Sigmoid colon (tissue), 7 donors: ENCODE measurements at places on chromosomes 3 and 15. TPM values are rescaled to one million over a fixed set of nuclear protein-coding genes. Genes with fewer than 3 reads are reported as not detected.

Gene CPNE4
- 0.33 TPM for total RNA-seq

Gene CYP1A2
- total RNA-seq = not detected

Gene ZNF660
- 4.9 TPM for total RNA-seq

Gene CCR5
- 2.0 TPM for total RNA-seq

Gene LYZL4
- not detected for total RNA-seq

Gene GOLGA6D
- total RNA-seq = not detected

Gene MESD
- total RNA-seq = 16.8 TPM

DNA sequence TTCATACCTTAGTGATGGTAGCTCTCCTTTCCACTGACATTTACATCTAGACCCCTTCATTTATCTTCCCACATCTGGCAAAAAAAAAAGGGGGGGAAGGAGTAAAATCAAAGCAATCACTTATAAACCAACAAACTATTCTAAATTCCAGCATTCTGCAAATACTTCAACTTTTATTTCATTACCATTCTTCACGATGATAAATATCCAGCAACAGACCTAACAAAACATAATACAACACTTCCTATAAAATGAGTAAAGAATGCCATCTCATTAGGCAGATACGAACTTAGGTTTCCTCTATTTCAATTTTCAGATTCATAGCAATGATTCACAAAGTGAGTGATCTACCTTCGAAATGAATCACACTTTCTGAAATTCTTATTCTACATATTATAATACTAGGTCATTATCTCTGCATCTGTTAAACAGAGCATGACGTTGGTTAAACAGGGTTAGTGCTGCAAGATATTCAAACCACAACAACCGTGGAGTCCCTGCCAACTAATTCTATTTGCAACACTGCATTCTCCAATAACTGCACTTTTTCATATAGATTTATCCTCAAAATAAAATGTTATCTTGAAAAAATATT lies at the start of gene LRRFIP2:
Gene LRRFIP2 (minus strand): TSS at position 51 of the 595 bp plus-strand sequence. CDS start 25,599 bp downstream, outside the sequence.
- no peaks in the 10 kb centered on the region for H3K27me3 ChIP-seq
- DNase-seq = no peak
- peak within 1 kb of the TSS; percentile 86 for H3K4me3 ChIP-seq
- peak within 1 kb of the TSS; percentile 97 for H3K27ac ChIP-seq
- peaks cover 60% of the 10 kb centered on the region for H3K4me1 ChIP-seq
- peaks cover 4% of the 10 kb centered on the region for H3K36me3 ChIP-seq

- H3K27me3 ChIP-seq = no peaks in the 10 kb centered on the region
- no peak overlapping the region for H3K4me3 ChIP-seq
- peaks cover 10% of the 10 kb centered on the region for H3K4me1 ChIP-seq
- H3K27ac ChIP-seq = no peak overlapping the region
Observed at GRCh38 chr3:53282581-53282980, 26.8 kb upstream of the TKT start.

DNA sequence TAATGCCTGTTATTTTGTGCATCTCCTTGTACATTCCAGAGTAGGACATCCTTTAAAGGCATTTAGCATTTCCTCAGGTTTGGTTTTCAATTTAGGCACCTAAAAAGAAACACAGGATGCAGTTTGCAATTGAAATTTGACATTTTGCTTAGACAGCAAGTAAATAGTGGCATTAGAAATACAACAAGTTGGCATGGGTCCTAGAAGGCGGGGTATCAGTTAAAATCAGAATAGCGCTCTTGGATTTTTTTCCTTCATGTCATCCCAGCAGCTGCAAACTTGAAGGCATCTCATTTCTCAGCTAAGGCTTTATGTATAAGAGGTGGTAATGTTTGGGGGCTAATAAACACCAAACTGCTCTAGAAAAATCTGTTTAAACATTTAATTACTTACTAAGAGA lies 47.5 kb upstream of the SKOR1 start:
- H3K27ac ChIP-seq = no peak overlapping the region
- no peaks in the 10 kb centered on the region for H3K4me1 ChIP-seq
- no peak for DNase-seq
- H3K4me3 ChIP-seq = no peak overlapping the region
- H3K27me3 ChIP-seq = no peaks in the 10 kb centered on the region
- no peaks in the 10 kb centered on the region for H3K36me3 ChIP-seq

DNA sequence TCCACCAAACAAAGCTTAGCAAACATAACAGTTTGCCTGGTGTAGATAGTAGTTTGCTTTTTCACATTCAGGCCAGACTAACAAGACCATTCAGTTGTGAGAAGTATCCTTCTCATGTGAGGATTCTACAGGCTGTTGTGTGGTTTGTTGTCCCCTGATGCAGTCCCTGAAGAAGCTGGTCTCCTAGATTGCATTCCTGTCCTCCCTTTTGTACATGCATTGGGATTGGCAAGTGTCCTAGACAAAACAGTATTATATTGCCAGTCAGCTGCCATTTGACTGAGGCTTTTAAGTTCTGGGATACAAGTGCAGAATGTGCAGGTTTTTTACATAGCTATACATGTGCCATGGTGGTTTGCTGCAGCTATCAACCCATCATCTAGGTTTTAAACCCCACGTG lies 362.0 kb upstream of the IL12A start:
- no peak overlapping the region for H3K4me3 ChIP-seq
- DNase-seq = no peak
- H3K27me3 ChIP-seq = no peaks in the 10 kb centered on the region
- H3K4me1 ChIP-seq = peaks cover 8% of the 10 kb centered on the region
- no peaks in the 10 kb centered on the region for H3K36me3 ChIP-seq
- no peak overlapping the region for H3K27ac ChIP-seq

- H3K4me1 ChIP-seq = no peaks in the 10 kb centered on the region
- no peaks in the 10 kb centered on the region for H3K36me3 ChIP-seq
- no peak overlapping the region for H3K4me3 ChIP-seq
- H3K27ac ChIP-seq = no peak overlapping the region
- DNase-seq = no peak
Observed at GRCh38 chr15:74504418-74504817, 36.6 kb upstream of the ARID3B start.

DNA sequence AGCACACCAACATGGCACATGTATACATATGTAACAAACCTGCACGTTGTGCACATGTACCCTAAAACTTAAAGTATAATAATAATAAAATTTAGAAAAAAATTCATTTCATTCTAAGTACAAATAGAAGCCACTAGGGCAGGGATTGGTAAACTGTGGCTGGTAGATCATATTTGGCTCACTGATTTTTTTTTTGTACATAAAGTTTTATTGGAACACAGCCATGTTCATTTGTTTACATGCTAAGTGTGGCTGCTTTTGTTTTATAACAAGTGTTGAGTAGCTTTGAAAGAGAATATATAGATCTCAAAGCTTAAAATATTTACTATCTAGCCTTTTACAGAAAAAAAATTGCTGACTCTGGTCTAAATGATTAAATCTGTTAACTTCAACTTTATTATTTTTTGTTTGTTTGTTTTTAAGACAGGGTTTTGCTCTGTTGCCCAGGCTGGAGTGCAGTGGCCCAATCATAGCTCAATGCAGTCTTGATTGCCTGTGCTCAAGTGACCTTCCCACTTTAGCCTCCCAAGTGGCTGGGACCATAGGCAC lies 32.8 kb downstream of the SLC30A4 start:
- H3K4me1 ChIP-seq = no peaks in the 10 kb centered on the region
- H3K4me3 ChIP-seq = no peak overlapping the region
- no peaks in the 10 kb centered on the region for H3K27me3 ChIP-seq
- peaks cover 18% of the 10 kb centered on the region for H3K36me3 ChIP-seq
- no peak overlapping the region for H3K27ac ChIP-seq

DNA sequence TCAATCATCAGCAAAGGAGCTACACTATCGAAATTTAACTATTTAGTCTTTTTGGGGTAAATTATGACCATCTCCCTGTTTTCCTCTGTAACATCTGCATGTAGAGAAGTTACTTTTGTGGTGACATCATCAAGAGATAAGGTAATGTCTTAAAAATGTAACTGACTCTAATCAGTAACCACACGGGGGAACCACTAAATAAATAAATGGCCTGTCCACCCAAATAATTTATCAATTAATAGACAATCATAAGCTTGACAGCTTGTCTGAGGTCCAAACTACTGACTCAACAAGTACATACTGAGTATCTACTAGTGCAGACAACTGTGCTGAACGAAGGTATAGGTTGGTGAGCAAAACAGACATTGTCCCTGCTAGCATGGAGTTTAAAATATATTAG lies 219.3 kb downstream of the SLC9A9 start:
- H3K27ac ChIP-seq = no peak overlapping the region
- no peaks in the 10 kb centered on the region for H3K4me1 ChIP-seq
- H3K4me3 ChIP-seq = no peak overlapping the region
- no peak for DNase-seq
- no peaks in the 10 kb centered on the region for H3K27me3 ChIP-seq

DNA sequence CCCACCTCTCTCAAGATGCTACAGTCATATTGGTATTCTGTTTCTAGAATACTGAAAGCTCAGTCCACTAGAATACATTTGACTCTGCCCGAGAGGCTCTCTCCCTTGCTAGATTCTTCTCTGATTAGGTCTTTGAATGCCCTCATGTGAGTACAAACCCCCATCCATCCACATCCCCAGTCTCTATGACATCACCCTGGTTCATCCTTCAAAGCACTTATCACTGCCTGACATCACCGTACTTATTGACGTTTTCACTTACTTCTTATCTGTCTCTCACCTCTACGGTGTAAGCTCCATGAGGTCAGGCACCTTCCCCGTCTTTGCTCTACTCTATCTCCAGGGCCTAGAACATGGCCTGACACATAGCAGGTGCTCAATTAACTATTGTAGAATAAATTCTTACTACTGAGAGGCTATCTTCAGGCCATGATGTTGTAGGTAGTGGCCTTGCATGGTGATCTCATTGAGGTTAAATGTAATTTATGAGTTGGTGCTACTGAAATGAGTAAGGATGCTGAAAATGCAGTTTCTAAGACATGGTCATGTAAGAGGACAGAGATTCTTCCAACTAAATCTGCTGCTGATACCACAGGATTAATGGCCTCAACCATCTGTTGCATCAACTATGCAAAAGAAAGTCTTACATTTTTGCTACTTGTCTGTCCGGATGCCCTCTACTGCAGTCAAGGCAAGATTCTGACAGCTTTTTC lies 26.8 kb downstream of the EOGT start:
- DNase-seq = no peak
- H3K4me1 ChIP-seq = no peaks in the 10 kb centered on the region

- DNase-seq = no peak
- H3K27ac ChIP-seq = no peak overlapping the region
- H3K4me3 ChIP-seq = no peak overlapping the region
Observed at GRCh38 chr3:153853163-153853562, 268.0 kb upstream of the ARHGEF26 start.

DNA sequence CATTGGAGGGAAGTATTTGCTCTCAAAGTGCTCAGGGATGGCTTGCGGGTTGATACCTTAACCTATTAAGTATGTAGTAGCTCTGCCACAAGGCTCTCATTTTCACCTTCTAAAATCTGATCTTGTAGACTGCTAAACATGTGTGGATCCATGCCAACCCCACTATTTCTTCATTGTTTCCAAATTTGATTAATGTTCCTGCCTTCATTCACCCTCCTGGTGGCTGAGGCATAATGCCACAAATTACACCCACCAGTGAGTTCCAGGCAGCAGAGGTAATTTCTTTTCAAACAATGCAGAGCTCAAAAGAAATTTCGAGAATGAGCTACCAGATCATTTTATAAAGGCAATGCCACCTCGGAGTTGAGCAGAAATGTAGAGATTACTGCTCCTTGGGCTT lies 71.0 kb downstream of the EDEM1 start:
- no peaks in the 10 kb centered on the region for H3K4me1 ChIP-seq
- H3K27me3 ChIP-seq = no peaks in the 10 kb centered on the region
- no peak overlapping the region for H3K27ac ChIP-seq
- H3K36me3 ChIP-seq = no peaks in the 10 kb centered on the region
- H3K4me3 ChIP-seq = no peak overlapping the region
- DNase-seq = no peak

DNA sequence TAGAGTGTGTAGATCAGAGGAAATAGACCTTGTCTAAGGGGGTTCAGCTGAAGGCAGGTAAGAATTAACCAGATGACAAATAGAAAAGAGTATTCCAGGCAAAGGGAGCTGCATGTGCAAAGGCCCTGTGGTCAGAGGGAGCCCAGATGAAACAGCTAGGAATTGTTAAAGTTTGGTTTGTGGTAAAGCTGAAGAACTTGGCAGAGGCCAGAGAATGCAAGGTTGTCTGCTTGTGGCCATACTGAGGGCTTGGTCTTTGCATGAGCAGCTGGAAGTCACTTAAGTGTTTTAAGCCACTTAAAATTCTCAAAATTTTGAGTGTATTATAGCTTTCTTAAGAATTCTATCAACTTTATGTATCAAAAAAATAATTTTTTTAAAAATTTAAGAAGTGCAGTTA lies 116.5 kb downstream of the NEK10 start:
- H3K36me3 ChIP-seq = no peaks in the 10 kb centered on the region
- H3K27ac ChIP-seq = no peak overlapping the region
- H3K4me3 ChIP-seq = no peak overlapping the region
- H3K27me3 ChIP-seq = no peaks in the 10 kb centered on the region
- no peak for DNase-seq
- no peaks in the 10 kb centered on the region for H3K4me1 ChIP-seq

DNA sequence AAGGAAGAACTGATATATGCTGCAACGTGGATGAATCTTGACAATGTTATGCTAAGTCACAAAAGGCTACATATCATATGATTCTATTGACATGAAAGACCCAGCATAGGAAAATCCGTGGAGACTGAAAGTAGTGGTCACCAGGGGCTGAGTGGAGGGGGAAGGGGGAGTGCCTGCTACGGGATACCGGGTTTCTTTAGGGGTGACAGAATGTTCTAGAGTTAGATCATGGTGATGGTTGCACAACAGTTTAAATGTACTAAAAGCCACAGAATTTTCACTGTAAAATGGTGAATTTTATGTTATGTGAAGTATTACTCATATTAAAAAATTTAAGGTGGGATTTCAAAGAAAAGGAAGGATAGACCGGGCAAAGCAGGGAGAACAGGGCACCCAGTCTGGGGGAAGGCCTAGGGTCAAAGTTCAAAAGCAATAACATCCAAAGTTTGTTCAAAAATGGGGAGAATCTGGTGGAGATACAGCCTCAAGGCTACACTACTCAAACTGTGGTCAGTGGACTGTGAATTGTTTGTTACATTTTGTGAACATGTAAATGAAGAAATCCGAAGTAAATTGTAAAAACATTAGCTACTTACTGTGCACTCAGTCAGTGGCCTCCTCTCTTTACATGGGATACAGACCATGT lies 74.2 kb upstream of the FNDC3B start:
- no peak for DNase-seq

- no peak for DNase-seq
- no peaks in the 10 kb centered on the region for H3K36me3 ChIP-seq
- no peaks in the 10 kb centered on the region for H3K27me3 ChIP-seq
- no peak overlapping the region for H3K27ac ChIP-seq
- no peaks in the 10 kb centered on the region for H3K4me1 ChIP-seq
Observed at GRCh38 chr15:71737761-71738160, 72.6 kb upstream of the NR2E3 start.

- peaks cover 2% of the 10 kb centered on the region for H3K36me3 ChIP-seq
- H3K4me3 ChIP-seq = peak overlapping the region; percentile 56
- no peaks in the 10 kb centered on the region for H3K27me3 ChIP-seq
Observed at GRCh38 chr3:51942603-51943450, 664 bp downstream of the PARP3 start.

- DNase-seq = no peak
- H3K4me1 ChIP-seq = peaks cover 11% of the 10 kb centered on the region
- no peak overlapping the region for H3K4me3 ChIP-seq
- no peaks in the 10 kb centered on the region for H3K27me3 ChIP-seq
- no peaks in the 10 kb centered on the region for H3K36me3 ChIP-seq
Observed at GRCh38 chr3:16183601-16184270, 9.3 kb downstream of the GALNT15 start.

GRCh38 chr3:63029326-63029725 lies 154.1 kb upstream of the CADPS start:
- no peak overlapping the region for H3K27ac ChIP-seq
- no peaks in the 10 kb centered on the region for H3K36me3 ChIP-seq
- H3K4me3 ChIP-seq = no peak overlapping the region
